ENCODE measurements at places on chromosomes 4 and X.

- DNase-seq, result peak; percentile 41
These were observed 587 bp downstream of the CD99 start for GRCh38 chrX:2691543-2692220.

- DNase-seq, result no peak
These were observed 7.8 kb upstream of the CTAG2 start for GRCh38 chrX:154661170-154661569.

GRCh38 chr4:94926936-94927335 is 169.2 kb downstream of the BMPR1B start:
- no peak for DNase-seq

DNA sequence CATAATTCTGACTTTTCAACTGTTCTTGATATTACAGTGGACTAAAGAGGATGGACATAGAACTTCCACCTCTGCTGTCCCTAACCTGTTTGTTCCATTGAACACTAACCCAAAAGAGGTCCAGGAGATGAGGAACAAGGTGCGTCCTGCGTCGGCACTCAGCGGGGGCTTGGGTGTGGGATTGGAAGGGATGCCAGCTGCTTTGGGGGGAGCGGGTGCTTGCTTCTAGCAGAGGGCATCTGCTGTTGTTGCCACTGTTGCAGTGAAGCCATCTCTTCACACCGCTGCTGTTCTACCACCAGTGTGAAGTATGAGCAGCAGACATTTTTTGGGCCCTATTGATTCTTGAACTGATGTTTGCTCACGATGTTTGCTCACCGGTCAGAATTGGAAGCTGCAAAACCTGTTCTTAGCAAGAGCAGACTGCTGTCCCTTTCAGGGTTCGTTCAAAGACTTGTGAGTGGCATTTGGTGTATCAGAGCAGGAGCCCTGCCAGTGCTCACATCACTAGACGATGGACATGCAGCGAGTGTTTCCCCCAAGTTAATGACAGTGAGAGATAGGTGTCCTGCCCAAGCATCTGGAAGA is 55.4 kb downstream of the NOP14 start:
- no peak for DNase-seq

Measured in HFFc6 (cell line).